ENCODE measurements at places on chromosomes 1 and 21. TPM values are rescaled to one million over a fixed set of nuclear protein-coding genes. Genes with fewer than 3 reads are reported as not detected.

The CRP gene
- not detected for polyA plus RNA-seq

The CATSPERE gene
- polyA plus RNA-seq = 0.54 TPM

The PTGER3 gene
- polyA plus RNA-seq = 1.3 TPM

GRCh38 chr21:26837539-26837938 is 7.7 kb downstream of the ADAMTS1 start:
- H3K27ac ChIP-seq = no peak overlapping the region
- no peak overlapping the region for H3K4me3 ChIP-seq
- no peaks in the 10 kb centered on the region for H3K27me3 ChIP-seq

DNA sequence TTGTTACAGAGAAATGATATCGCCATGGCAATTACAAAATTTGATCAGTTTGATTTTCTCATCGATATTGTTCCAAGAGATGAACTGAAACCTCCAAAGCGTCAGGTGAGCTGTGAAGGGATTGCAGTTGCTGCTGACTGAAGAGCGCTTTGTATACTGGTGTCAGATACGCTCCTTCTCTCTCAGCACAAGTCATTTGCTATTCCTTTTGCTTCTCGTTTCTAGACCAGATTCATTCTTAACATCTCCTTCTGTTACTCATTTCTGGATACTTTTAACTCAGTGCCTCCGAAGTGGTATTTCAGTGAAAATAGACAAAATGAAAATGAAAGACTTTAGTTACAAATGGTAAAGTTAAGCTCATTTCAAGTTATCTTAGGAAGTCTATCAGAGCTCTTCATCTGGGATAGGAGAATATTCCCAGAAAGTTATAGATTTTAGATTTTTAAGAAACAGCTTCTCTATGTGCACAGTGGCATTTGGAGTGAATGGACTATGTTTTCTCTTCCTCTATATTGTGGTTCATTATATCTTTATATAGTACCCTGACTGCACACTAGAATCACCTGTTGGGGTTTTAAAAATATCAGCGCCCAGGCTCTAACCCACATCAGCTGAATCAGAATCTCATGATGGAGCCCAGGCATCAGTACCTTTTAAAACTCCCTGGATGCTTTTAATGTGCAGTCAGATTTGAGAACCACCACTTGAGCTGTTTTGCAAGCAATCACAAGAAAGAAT is 30.3 kb upstream of the KCNQ4 start:
- no peaks in the 10 kb centered on the region for H3K4me1 ChIP-seq
- no peaks in the 10 kb centered on the region for H3K27me3 ChIP-seq
- no peak overlapping the region for H3K27ac ChIP-seq
- H3K36me3 ChIP-seq = peaks cover 61% of the 10 kb centered on the region

DNA sequence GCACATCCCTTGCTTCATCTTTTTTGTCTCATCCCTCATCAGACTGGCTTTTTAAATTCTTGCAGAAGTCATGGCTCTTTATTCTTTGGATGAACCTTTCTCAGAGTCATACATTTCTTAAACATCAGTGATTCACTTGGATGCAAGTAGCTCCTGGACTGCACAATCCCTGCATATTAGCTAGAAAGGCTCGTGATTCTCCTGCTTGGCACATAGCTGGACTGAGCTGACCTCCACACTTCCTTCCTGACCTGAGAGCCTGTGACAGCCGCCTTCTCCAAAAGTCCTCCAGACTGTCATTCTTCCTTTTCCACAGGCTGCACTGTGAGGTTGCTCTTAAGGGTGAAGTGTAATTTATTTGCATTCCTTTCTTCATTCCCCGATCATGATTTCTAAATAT is 109.4 kb downstream of the RGL1 start:
- H3K27ac ChIP-seq = no peak overlapping the region
- H3K36me3 ChIP-seq = peaks cover 77% of the 10 kb centered on the region
- no peaks in the 10 kb centered on the region for H3K27me3 ChIP-seq
- H3K4me1 ChIP-seq = peaks cover 15% of the 10 kb centered on the region
- DNase-seq = no peak

Data from SK-N-SH (cell line).